ENCODE measurements at places on chromosomes 16 and 17.

DNA sequence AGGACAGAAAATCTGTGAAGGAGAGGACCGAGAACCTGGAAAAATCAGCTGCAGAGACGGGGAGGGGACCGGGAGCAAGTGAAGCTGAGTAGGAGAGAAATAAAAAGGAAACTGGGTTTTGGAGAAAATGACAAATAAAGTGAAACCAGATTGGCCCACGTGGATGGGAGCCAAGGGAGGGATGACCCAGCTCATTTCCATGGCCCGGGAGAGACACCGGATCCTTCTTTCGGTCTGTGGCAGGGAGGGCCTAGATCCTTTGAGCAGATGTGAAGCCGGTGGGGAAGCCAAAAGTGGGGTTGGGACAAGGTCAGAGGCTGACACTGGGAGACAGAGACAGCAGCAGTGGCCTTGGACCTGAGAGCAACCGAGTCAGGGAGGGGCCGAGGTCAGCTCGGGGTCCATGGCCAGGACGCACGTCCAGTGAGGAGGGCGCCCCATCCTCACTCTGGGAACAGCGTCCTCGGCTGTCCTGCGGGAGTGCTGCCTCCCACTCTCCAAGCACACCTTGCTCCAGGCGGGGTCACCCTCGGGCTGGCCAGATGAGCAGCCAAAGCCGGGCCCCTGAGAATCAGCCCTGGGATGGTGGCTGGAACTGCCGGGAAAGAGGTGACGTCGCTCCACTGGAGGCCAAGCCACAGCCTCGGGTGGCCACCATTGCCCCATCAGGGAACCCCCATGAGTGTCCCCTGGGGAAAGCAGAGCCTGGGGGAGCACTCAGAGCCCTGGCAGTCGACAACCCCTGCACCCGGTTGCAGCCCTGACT is 50.8 kb upstream of the CDR2 start:
- DNase-seq, result peak; percentile 73

GRCh38 chr17:39861235-39861634 is 2.9 kb downstream of the IKZF3 start:
- no peak for DNase-seq

- DNase-seq, result peak; percentile 31
Observed at GRCh38 chr17:13888056-13888609, 181.2 kb upstream of the COX10 start.

GRCh38 chr16:260326-260725 is 15.4 kb downstream of the RGS11 start:
- no peak for DNase-seq

DNA sequence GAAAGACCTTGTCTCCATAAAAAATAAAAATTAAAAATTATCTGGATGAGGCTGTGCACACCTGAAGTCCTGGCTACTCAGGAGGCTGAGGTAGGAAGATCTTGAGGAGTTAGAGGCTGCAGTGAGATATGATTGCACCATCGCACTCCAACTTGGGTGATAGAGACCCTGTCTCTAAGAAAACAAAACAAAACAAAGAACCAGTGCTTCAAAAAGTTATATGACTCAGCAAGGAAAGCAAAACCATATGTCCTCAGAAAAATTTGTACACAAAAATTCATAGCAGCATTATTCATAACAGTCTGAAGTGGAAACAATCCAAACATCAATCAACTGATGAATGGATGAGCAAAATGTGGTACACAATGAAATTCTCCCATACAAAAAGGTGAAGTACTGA is 48.9 kb downstream of the SLFN5 start:
- DNase-seq, result peak; percentile 53

- DNase-seq, result no peak
Observed at GRCh38 chr16:85057948-85058347, 30.4 kb downstream of the KIAA0513 start.

- peak; percentile 49 for DNase-seq
Observed at GRCh38 chr17:73292031-73292531, 19.7 kb downstream of the CDC42EP4 start.

DNA sequence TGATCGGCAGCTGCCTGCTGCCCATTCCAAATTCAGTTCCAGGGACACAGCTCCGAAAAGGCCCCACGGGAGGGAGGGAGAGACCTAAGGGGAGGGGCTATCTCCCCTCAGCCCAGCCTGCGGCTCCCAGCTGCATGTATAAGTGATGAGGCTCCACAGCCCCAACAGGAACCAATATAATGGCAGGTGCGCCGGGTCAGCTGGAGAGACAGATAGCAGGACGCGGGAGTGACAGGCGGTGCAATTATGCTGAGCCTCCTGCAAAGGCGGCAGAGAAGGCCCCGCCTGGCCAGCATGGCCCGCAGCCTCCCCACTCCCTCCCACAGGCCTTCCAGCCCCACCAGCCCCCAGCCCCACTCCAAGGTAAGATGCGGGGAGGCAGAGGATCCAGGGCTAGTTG is 8.1 kb upstream of the C1QL1 start:
- no peak for DNase-seq

- no peak for DNase-seq
Observed at GRCh38 chr16:1747934-1748333, 23.4 kb downstream of the NME3 start.

DNA sequence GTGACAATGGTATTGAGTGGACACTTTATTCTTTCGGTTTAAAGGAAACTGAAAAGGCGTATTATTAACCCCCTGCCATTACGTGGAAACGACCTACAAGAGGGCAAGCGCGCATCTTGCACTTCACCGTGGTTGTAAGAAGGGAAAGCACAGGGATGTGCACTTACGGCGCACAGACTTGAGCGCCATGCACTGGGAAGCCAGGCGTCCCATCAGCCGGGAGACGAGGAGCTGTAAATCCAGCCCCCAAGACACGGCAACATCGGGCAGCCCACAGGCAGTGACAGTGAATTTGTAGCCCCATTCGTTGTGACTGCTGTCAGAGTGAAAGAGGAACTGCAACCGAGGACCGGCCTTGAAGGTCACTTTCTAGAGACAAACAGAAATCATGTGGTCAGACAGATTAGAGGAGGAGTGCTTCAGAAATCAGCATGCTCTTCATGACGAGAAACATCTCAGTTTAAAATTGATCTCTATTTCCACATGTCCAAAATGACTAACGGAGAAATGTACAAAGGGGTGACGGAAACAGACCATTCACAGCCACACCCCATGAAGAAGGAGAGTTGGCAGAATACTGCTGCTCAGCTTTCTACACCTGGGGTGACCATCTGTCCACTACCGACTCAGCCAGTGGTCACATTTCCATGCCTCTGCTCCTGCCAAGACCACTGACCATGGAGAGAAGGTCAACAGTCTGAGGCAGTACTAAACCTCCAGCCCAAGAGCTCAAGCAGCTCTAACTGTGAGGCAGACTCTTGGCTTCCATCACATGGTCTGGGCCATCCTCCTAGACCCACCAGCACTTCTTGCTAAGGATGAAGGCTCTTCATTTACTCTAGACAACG is 68.6 kb downstream of the ZZEF1 start:
- no peak for DNase-seq

DNA sequence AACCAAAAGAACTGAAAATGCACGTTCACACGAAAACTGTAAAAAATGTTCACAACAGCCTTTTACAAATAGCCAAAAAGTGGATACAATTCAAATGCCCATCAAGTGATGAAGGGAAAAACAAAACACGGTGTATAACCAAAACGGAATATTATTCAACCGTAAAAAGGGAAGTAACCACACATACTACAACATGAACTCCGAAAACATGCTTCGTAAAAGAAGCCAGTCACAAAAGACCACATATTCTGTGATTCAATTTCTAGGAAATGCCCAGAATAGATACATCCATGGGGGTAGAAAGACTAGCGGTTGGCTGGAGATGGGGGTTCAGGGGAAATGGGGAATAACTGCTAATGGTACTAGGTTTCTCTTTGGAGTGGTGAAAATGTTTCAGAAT is 81.5 kb upstream of the TRAP1 start:
- no peak for DNase-seq

GRCh38 chr17:76080768-76081287 is 1.8 kb downstream of the ZACN start:
- DNase-seq, result no peak

DNA sequence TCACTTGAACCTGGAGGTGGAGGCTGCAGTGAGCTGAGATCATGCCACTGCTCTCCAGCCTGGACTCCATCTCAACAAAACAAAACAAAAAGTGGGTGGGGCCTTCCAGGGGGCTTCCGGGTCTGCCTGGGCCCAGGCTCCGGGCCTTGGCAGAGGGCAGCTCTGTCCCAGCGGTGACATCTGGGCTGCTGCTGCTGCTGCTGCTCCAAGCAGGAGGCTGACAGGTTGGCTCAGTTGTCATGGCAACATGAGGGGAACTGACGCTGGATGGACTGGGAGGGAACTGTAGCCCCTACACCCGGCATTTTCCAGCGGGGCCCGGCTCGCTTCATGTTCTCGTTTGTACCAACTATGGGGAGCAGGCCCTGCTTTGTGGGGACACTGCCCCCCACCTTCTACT is 4.0 kb downstream of the BAIAP3 start:
- DNase-seq, result no peak

DNA sequence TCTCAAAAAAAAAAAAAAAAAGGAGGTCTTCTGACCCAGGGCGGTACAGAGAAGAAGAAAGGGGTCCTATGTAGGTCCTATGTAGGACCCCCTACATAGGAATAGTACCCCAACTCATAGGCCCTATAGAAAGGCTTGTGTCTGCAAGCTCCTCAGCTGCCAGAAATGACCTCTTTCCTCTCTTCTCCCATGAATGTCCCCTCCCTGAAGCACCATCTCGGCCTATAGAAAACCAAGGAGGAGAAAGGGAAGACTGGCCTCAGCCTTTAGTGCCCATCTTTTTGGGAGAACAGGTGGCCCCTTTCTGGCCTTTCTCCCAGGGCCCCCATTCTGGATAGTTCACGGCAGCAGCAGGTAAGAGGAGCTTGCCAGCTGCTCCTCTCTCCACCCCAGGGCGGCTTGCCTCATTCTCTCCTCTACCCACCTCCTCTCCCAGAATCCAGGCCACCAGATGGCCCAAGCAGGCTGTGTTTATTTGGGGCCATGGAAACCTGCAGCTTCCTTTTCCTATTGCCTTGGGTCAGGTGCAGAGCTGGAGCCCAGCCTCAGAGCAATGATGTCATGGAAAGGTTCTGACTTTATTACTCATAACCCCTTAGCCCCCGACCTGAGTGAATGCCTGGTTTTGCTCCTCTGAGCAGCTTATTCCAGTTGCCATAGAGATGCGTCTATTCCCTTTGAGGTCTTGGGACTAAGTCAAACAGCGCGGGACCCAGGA is 1.6 kb upstream of the MRPL58 start:
- peak; percentile 4 for DNase-seq

DNA sequence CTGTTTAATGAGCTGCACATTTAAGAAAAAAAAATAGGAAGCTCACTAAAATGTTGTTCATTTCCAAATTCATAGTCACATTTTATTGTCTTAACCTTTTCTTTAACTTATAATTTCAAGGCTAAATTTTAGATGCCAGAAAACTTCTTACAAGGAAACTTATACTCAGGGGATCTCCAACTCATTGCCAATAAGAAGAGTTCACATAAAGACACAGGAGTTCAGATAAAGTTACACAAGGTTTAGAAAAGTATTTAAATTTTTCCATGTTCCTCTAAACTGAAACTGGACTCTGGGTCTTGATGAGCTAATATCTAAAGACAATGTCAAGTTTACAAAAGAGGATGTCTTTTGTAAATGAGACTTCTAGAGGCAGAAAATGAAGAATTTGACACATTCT is 190.7 kb upstream of the KCNJ16 start:
- no peak for DNase-seq

GRCh38 chr17:53428913-53429312 is 393.8 kb upstream of the KIF2B start:
- DNase-seq, result no peak

- DNase-seq, result no peak
Observed at GRCh38 chr17:47810901-47811635, 10.5 kb downstream of the OSBPL7 start.

GRCh38 chr17:28704219-28704858 is 7.3 kb downstream of the PROCA1 start:
- DNase-seq, result no peak

DNA sequence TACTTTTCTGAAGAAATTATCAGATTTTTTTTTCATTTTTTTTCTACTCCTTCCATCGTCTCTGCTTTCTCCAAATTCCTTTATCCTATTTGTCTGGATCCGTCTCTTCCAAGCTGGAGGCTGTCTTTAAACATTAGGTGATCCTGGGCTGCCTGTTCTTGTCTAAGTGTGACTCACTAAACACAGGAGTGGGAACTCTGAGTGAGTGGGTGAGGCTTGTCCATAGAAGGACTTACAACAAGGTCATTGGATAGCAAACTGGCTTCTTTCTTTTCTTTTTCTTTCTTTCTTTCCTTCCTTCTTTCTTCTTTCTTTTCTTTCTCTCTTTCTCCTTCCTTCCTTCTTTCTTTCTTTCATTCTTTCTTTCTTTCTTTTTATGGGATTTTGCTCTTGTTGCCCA is 18.2 kb downstream of the ALOX15 start:
- no peak for DNase-seq

DNA sequence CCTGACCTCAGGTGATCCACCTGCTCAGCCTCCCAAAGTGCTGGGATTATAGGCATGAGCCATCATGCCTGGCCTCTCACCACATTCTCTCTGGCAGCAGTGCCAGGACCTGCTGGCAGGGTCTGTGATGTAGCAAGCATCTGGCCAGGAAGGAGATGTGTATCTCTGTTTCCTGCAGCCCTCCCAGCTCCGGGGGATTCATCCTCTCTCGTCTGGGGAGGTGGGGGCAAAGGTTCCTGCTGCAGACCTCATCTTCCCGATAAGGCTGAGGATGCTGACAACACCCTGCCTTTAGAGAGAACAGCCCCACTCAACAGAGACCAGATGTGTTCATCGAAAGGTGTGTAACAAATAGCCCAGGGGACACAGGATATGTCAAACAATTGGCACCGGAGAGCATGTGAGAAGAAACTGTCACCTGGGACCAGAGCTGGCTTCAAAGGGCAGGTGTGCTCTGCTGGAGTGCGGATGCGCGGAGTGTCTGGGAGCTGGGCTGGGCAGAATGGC is 54.8 kb upstream of the SEC14L1 start:
- DNase-seq, result no peak

DNA sequence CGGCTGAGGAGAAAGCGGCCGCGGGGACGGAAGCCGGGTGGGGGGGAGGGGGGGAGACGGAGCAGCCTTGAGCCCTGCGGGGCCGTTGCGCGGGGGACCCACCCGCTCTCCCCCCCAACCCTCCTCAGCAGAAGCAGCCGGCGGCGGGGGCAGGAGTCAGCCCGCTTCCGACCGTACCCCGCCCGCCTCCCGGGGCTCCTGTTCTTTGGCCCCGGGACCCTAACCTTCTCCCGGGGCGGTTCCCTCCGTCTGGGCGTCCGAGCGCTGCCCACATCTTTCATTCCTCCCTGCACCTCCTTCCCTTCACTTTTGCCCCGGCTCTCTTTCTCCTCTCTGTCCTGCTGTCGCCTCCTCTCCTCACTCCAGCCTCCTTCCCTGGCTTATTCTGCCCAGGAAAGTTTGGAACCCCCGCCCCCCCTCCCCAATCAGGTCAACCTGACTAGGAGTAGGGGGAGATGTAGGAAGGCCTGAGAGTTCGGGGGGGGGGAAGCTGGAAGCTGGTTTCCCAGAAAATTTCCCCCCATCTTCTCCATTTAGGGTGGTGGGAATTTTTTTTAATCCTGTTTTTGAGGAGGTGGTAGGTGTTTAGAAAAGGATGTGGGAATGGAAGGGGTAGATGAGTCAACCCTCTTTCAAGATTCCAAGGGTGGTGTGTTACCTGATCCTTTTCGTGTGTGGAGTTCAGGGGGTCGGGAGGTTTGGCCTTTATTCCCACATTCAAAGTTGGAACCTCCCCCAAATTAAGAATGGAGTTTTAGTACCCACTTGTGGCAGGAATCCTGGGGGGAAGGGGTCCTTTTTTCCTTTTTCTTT is 427 bp upstream of the NLK start:
- DNase-seq, result no peak

GRCh38 chr16:70745536-70746025 is 55.4 kb downstream of the VAC14 start:
- no peak for DNase-seq

- no peak for DNase-seq
Observed at GRCh38 chr17:32971171-32971570, 20.5 kb upstream of the SPACA3 start.

Measured in fibroblast of skin of abdomen (primary cell).